Stimulated activated CD8-positive, alpha-beta memory T cell treated with anti-CD3 and anti-CD28 coated beads, Interleukin-7, amount 100 ng/mL, for 24 hours (primary cell): ENCODE measurements at places on chromosomes 1 and 21.

- DNase-seq = no peak
These were observed 26.4 kb downstream of the CAPN2 start for GRCh38 chr1:223738465-223739365.

- no peak for DNase-seq
These were observed 1.5 kb downstream of the STUM start for GRCh38 chr1:226549937-226550671.

DNA sequence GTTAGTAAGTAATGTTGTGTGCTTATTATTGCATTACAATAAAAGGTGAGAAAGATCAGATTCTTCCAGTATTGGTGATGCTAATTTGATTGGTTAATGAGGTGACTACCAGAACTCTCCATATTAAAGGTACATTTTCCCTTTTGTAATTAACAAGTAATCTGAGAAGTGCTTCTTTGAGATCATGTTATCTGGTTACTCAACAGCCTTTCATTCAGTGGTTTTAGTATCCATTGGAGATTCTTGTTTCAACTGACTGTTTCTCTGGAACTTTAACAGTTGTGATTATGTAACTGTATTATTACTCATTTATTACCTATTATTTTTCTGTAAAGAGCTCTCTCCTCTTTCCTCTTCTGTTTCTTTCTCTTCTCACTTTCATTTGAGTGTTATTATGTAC, 86.7 kb downstream of the PEX14 start:
- DNase-seq = no peak

GRCh38 chr1:212651977-212652376, 43.4 kb downstream of the ATF3 start:
- DNase-seq = no peak

DNA sequence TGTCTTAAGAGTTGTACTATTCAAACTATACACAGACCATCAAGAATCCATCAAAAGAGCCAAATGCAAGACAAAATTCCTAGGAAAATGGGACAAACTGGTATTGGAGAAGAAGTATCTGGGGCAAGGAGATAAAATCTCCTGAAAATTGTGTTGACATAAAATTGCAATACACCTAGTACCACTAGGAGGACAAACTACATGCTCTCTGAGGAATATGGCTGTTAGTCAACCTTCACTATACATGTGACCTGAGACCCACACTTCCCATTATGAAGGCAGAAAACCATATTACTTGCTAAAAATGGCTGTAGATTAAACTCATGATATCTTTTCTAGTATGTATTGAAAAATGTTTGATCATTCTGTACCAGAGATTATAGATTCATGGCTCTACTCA, 30.0 kb downstream of the IRF2BP2 start:
- DNase-seq = no peak

- no peak for DNase-seq
These were observed 23.0 kb downstream of the DPH5 start for GRCh38 chr1:101002551-101002950.

- DNase-seq = no peak
These were observed 51.2 kb downstream of the BEND5 start for GRCh38 chr1:48725341-48726046.

DNA sequence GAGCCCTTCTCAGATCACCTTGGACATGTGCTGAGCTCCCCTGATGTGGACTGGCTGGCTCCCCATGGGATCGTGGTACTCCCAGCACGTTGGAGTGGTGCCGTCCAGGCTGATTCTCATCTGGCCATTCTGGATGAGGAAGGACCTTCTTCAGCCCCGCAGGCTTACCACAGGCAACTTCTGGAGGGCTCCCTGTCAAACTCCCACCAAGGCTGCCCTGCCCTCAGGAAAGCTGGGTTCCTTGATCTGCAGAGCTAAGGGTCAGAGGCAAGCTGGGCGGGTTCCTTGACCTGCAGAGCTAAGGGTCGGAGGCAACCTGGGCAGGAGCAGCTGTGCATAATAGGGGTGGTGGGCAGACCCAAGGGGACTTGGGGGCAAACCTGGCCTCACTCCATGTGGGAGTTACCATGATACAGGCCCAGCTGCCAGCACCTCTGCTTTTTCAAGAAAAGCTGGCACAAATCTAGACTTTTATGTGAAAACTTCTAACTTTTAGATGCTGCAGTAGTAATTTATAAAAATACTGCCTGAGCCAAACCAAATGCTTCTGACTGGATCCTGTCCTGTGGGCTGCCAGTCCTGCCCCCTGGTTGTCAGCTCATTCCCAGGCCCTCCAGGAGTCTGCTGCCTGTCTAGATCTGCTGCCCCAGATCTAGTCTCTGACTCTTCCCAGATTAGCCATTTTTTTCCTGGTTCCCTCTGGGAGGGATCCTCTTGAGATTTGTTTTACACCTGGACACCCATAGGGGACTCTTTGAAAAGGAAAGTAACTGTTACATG, 5.6 kb upstream of the THEM5 start:
- no peak for DNase-seq

DNA sequence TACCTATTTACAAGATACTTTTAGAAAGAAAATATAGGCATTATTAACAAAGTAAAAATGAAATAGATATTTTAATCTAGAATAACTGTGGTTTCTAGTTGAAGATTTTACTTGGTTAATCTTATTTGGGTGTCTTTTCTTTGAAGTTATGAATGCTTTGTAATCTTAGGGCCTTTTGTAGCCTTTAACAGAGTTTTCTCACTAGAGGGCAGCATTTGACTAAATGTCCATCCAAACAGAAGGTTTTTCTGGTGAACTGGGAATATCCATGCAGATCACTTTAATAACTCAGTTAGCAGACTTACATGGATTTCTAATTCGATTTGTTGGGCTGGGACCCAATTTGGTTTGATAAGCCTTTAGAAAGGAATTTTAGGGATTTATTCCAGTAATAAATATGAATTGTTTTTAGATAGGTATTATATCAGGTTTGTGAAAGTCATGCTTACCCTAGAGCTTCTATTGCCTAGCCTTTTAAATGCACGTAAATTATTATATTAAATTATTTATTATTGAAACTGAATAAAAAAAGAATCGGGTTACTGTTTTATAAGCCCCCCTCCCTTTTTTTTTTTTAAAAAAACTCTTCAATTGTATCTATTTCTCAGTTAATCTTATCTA, 119.7 kb downstream of the ZNF326 start:
- DNase-seq = no peak

GRCh38 chr1:5594056-5594956, 397.9 kb downstream of the NPHP4 start:
- no peak for DNase-seq

DNA sequence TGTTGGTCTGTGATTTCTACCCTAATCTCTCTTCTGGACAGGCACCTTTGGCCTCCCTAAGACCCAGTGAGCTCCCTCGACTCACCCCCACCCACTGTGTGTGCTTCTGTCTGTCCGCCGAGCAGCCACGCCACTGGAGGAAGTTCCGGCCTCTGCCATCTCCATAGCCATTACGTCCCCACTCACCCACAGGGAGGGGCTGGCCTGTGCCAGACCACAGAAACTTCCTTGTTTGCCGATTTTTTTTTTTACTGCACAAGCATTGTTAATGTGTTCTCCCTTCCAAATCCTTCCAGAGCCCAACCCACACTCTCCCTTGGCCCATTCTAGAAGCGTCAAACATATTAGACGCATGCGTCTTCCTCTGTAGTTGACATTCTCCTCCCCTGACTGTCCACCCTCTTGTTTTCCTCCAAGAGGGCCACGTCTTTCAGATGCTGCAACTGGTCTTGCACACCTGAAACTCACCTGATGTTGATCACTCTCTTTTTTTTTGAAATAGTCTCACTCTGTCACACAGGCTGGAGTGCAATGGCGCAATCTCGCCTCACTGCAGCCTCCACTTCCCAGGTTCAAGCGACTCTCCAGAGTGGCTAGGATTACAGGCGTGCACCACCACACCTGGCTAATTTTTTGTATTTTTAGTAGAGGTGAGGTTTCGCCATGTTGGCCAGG, 72.3 kb downstream of the EVA1C start:
- no peak for DNase-seq

DNA sequence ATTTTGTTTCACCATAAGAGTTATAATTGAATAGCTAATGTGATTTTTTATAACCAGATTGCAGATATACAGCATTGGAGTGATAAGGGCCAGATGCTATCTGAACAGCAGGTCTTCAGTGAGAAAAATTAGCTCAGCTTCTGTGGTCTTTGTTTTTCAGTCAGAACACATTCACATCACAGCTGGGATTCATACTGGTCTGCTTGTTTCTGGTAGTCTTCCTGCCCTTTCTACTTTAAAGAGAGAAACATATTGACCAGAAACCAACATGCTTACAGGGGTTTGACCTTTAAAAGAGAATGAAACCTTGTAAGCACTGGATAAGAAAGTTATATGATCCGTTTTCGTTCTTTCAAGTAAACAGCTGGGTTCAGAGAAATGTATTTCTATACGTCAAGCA, 213.7 kb upstream of the TMPRSS15 start:
- DNase-seq = no peak
